ENCODE measurements at places on chromosomes 5 and 9. TPM values are rescaled to one million over a fixed set of nuclear protein-coding genes. Genes with fewer than 3 reads are reported as not detected.

DNA sequence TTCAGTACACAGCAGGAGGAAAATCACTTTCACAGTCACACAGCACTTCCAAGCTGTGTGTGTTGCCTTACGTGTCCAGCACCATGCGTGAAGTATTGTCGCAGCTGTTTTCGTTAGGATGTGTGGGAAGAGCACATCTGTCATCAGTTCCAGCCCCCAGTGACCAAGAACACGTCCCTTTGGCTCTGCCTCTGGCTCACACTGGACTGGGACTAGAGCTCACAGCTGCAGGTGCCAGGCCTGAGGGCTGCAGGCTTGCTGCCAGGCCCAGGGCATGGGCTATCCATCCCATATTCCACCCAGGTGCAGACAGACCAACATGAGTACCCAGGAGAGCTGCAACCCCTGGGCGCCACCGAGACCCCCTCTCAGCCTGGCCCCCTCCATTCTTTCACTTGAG lies 60.5 kb upstream of the ANKRD33B start:
- H3K36me3 ChIP-seq: no peaks in the 10 kb centered on the region
- H3K4me3 ChIP-seq: no peak overlapping the region
- H3K4me1 ChIP-seq: peaks cover 15% of the 10 kb centered on the region
- H3K27ac ChIP-seq: no peak overlapping the region
- no peaks in the 10 kb centered on the region for H3K27me3 ChIP-seq

DNA sequence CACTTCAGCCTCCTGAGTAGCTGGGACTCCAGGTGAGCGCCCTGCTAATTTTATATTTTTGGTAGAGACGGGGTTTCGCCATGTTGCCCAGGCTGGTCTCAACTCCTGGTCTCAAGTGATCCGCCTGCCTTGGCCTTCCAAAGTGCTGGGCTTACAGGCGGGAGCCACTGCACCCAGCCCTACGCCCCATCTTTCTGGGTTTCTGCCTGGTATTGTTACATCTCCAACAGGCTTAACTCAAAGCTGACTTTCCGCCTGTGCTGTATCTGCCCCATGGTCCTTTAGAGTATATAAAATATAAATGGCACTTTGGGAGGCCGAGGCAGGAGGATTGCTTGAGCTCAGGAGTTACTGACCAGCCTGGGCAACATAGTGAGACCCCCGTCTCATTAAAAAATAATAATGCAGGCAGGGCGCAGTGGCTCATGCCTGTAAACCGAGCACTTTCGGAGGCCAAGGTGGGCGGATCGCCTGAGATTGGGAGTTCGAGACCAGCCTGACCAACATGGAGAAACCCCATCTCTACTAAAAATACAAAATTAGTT lies 36.5 kb upstream of the GLDC start:
- peak overlapping the region; percentile 69 for H3K4me3 ChIP-seq
- no peak for DNase-seq
- H3K4me1 ChIP-seq: peaks cover 55% of the 10 kb centered on the region
- peak overlapping the region; percentile 97 for H3K27ac ChIP-seq
- H3K27me3 ChIP-seq: no peaks in the 10 kb centered on the region
- no peaks in the 10 kb centered on the region for H3K36me3 ChIP-seq

The CLK4 gene
- 72.3 TPM for polyA plus RNA-seq

DNA sequence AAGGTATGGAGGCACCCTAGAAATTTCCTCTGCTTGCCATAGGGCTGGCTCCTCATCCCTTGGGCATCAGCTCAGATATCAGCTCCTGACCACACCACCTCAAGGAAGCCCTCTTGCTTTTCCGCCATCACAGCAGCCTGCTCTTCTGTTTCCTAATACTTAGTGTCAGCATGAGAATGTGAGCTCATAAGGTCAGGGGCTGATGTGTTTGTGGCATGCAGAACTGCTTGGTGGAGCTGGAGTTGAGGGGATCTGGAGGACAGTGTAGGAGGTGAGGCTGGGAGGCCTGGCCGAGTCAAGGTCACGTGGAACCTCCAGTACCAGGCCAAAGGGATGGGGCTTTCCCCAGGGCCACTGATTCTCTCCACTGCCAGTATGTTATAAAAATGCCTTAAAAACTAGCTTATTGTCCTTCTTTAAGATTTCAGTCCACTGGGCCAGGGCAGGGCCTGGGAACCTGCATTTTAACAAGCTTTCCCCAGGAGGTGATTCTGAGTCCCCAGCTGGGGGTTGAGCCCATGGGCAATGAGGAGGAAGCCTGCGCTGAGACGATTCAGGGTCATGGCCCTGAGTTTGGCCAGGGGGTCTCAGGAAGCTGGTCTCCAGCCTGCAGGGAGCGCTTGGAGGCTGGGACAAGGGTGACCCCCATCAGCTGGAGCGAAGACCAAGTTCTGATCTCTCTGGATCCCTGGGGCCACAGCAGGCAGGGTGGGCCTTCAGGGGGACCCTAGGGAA lies 28.6 kb downstream of the DAB2IP start:
- DNase-seq: no peak
- no peak overlapping the region for H3K27ac ChIP-seq
- H3K4me3 ChIP-seq: no peak overlapping the region
- H3K27me3 ChIP-seq: peaks cover 10% of the 10 kb centered on the region
- H3K4me1 ChIP-seq: no peaks in the 10 kb centered on the region

The SLC9A3 gene
- polyA plus RNA-seq: 1.2 TPM

The BHMT2 gene
- not detected for polyA plus RNA-seq

The GRAMD2B gene
- 0.86 TPM for polyA plus RNA-seq

DNA sequence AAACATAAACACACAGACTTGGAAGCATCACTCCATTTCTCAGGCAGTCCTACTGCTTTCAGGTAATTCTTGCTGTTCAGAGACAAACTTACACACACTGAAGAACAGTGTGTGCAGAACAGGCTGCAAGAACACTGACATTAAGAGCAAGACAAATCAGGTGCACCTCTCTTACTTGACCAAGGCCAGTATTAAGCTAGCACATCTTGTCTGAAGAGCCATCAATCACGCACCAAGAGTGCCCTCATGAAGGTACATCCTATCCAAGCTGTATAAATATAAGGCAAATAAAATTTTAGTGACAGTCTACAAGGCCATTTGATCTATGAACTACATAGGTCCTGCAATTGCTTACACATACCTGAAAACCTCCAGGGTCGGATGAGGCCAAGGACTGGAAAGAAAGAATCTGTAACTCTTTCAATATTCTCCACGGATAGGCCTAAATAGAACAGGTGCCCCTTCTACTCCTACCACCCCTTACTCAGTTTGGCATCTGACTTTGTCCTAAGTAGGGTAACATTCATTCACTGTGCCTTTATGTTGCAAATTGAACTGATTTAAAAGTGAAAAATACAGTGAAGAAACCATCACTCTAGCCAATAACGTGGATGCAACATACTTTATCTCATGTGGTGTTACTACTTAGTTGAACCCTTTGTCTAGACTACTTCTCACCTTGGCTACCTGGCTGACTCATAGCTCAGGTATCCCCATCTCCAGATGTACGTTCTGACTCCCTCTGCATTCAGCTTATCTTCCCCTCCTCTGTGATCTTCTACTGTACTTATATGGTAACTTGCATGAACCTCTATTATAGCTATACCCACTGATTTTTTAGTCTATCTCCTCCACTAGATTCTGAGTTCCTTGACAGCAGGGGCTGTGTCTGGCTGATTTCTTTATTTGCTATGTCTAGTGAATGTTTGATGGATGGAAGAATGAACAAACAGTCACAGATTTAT lies 256.3 kb downstream of the KIAA0825 start:
- no peak for DNase-seq
- H3K4me3 ChIP-seq: no peak overlapping the region
- no peaks in the 10 kb centered on the region for H3K4me1 ChIP-seq

The TMEM215 gene
- polyA plus RNA-seq: not detected

GRCh38 chr5:166719991-166720390 lies 1571.5 kb upstream of the WWC1 start:
- H3K4me3 ChIP-seq: no peak overlapping the region
- H3K36me3 ChIP-seq: no peaks in the 10 kb centered on the region

DNA sequence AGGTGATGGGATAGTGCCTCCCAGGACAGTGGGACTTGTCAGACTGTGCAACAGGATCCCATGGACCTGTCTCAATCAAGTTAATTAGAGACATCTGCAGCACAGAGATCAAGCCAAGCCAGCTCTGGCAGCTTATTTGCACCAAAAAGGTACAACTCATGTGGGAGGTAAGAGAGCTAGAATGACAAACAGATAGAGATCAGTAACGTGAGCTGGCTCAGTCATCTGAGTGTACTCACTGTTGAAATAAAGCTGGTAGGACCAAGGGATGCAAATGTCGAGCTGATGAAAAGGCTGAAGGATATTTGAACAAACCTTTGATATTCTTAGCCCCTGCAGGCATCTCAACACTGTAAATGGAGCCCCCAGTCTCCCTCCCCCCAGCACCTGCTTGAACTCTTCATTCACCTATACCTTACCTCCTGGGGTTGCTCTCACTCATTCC lies 198.1 kb downstream of the EFNA5 start:
- no peak for DNase-seq
- H3K36me3 ChIP-seq: no peaks in the 10 kb centered on the region
- no peak overlapping the region for H3K27ac ChIP-seq
- H3K4me3 ChIP-seq: no peak overlapping the region
- no peaks in the 10 kb centered on the region for H3K4me1 ChIP-seq
- no peaks in the 10 kb centered on the region for H3K27me3 ChIP-seq

- H3K36me3 ChIP-seq: no peaks in the 10 kb centered on the region
- H3K27ac ChIP-seq: no peak overlapping the region
- H3K27me3 ChIP-seq: no peaks in the 10 kb centered on the region
- DNase-seq: no peak
- no peaks in the 10 kb centered on the region for H3K4me1 ChIP-seq
Measured at GRCh38 chr5:78803353-78803752, 154.8 kb upstream of the LHFPL2 start.

DNA sequence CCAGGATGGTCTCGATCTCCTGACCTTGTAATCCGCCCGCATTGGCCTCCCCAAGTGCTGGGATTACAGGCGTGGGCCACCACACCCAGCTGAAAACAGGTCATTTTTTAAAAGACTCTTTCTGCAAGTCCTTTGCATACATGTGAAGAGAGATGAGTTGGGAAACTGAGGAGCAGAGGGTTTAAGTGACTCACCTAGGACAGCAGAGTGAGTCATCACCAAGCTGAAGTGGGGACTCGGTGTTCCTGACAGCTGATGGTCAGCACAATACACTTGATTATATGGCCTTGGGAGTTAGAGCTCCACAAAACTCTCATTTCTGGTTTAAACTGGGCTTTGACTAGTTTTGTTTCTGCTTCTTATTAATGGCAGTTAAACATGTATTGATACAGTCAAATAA lies 38.1 kb upstream of the SSBP2 start:
- H3K27ac ChIP-seq: no peak overlapping the region
- H3K27me3 ChIP-seq: no peaks in the 10 kb centered on the region
- no peak overlapping the region for H3K4me3 ChIP-seq
- no peaks in the 10 kb centered on the region for H3K36me3 ChIP-seq
- no peaks in the 10 kb centered on the region for H3K4me1 ChIP-seq

- no peak overlapping the region for H3K4me3 ChIP-seq
- no peaks in the 10 kb centered on the region for H3K27me3 ChIP-seq
- no peak for DNase-seq
- no peak overlapping the region for H3K27ac ChIP-seq
- H3K4me1 ChIP-seq: no peaks in the 10 kb centered on the region
- H3K36me3 ChIP-seq: no peaks in the 10 kb centered on the region
Measured at GRCh38 chr5:28576022-28576421, 1537.6 kb upstream of the CDH9 start.

The PTPRD gene
- not detected for polyA plus RNA-seq

GRCh38 chr9:109815366-109815947 lies 35.5 kb downstream of the PALM2AKAP2 start:
- no peaks in the 10 kb centered on the region for H3K27me3 ChIP-seq
- no peak for DNase-seq
- no peaks in the 10 kb centered on the region for H3K4me1 ChIP-seq
- H3K4me3 ChIP-seq: no peak overlapping the region
- no peak overlapping the region for H3K27ac ChIP-seq
- no peaks in the 10 kb centered on the region for H3K36me3 ChIP-seq

GRCh38 chr5:148374690-148375360 lies 8.9 kb upstream of the FBXO38 start:
- H3K4me3 ChIP-seq: no peak overlapping the region
- no peaks in the 10 kb centered on the region for H3K36me3 ChIP-seq
- no peaks in the 10 kb centered on the region for H3K4me1 ChIP-seq
- no peak for DNase-seq

DNA sequence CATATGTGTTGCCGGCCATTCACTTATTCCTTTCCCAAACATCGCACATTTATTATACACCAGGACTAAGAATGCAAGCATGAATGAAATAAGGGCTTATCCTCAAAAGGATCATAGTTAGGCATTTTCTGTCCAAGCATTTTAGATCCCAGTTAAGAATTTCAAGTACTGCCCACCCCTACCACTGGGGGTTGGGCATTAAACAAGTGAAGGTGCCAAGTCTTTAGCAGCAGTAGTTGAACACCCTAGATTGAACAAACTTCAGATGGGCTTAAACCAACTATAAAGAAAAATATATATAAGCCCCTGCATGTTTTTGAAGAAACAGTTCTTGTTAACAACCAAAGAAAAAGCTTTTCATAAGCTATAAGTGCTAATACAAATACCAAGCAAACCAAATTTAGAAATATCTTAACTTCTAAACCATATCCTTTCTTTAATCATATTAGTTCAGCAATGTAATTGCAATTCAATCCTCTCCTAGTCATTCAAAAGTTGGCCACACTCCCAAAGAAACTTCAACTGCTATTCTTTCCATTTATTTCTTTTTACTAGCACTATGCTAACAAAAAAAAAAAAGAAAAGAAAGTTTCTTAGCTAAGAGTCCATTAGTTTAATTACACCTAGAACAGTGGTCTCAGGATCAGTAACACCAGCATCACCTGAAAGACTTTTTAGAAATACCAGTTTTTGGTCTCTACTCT lies 149.8 kb downstream of the MLLT3 start:
- no peaks in the 10 kb centered on the region for H3K27me3 ChIP-seq
- H3K4me3 ChIP-seq: no peak overlapping the region
- DNase-seq: no peak

The SPATA31C1 gene
- polyA plus RNA-seq: not detected

- peaks cover 20% of the 10 kb centered on the region for H3K36me3 ChIP-seq
- H3K27me3 ChIP-seq: no peaks in the 10 kb centered on the region
- H3K4me1 ChIP-seq: peaks cover 81% of the 10 kb centered on the region
Measured at GRCh38 chr5:157271740-157272271, 5.9 kb downstream of the CYFIP2 start.

- no peaks in the 10 kb centered on the region for H3K4me1 ChIP-seq
- no peak overlapping the region for H3K27ac ChIP-seq
- no peaks in the 10 kb centered on the region for H3K27me3 ChIP-seq
- H3K4me3 ChIP-seq: no peak overlapping the region
- no peaks in the 10 kb centered on the region for H3K36me3 ChIP-seq
Measured at GRCh38 chr9:138102246-138103051, 224.9 kb downstream of the CACNA1B start.
